ENCODE measurements at places on chromosomes 6 and 20.

- no peak for DNase-seq
Measured at GRCh38 chr6:18183766-18184165, 28.5 kb downstream of the KDM1B start.

GRCh38 chr20:50110141-50111047, 2.6 kb downstream of the UBE2V1 start:
- DNase-seq = peak; percentile 60

- DNase-seq = no peak
Measured at GRCh38 chr6:6586671-6587526, 1.6 kb upstream of the LY86 start.

DNA sequence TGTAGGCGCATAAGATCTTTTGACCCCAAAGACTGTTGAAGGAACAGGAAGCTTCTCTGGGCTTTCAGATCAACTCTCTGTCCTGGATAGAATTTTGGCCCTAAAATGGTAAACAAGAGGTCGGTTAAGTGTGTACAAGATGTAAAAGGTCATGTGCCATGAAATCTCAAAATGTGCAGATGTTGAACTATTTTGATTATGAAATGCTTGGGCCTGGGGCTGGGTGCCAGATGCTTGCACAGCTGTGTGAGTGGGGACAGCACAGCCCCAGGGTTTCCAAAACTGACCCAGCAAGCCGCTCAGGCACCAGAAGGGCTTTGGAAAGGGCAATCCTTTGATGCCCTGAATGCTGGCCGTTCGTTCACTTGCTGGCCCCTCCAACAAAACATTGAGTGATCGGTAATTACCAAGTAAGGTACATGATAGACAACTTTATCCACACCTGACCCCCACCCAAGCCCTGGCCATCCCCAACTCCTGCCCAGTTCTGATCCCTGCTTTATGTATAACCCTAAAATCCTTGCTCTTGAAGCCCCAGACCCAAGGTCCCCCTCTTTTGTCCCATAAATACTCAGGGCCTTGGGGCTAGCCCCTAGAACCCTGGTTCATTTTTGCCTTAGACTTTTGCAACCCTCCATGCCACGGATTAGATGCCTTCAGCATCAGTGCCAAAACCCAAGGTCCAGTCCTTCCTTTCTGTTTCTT, 1.9 kb downstream of the TMEM239 start:
- no peak for DNase-seq

- DNase-seq = peak; percentile 89
Measured at GRCh38 chr6:141483598-141484061, 649.1 kb upstream of the GJE1 start.

All from ELR (cell line).